ENCODE measurements at places on chromosomes 6 and 20.

- DNase-seq, result no peak
Measured at GRCh38 chr6:32637219-32637880, at the start of gene HLA-DQA1. TSS of gene HLA-DQA1 (plus strand) at chr6:32637406. CDS start at chr6:32637459, 53 bp downstream.

DNA sequence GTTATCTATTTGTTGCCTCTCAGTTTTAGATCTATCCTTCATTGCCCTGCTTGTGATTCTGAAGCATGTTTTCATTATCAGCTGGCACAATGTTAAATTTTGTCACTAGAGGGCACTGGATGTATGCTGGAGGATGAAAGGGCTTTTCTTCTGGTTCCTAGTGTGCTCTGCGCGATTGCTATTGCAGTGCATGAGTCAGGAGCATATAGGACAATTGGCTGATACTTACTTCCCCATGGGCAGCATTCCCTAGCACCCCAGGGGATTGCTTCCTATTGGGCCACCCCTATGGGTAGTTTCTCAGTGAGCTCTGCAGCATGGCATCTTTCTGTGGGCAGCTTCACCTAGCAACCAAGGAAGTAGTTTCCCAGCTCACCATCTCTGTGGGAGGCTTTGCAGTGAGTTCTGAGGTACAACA lies 280.3 kb upstream of the SYNCRIP start:
- no peak for DNase-seq

DNA sequence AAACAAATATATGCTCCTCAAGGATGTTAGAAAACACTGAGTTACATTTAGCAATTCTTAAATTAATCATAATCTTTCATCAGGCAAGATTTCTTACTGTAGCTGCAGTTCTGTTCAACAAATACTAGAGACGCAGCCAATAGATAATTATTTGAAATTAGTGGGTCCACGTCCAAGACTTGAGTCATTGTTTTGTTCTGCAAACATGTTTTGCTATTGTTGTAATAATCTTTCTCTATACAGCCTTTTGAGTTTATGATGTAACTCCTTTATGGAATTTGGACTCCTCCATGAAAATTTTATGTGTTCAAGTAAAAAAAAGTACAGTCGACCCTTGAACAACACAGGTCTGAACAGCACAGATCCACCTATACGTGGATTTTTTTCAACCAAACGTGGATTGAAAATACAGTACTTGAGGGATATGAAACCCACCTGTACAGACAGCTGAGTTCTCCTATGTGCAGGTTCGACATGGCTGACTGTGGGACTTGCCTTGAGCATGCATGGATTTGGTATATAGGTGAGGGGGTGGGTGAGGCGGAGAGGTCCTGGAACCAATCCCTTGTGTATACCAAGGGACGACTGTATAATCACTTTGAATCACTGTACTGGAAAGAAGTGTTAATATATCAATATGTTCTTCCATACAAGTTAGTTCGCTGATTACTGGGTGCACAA lies 41.3 kb upstream of the SLC22A16 start:
- no peak for DNase-seq

- no peak for DNase-seq
Measured at GRCh38 chr6:11386726-11387125, 150.8 kb upstream of the TMEM170B start.

- no peak for DNase-seq
Measured at GRCh38 chr20:48718786-48719578, 108.8 kb downstream of the PREX1 start.

DNA sequence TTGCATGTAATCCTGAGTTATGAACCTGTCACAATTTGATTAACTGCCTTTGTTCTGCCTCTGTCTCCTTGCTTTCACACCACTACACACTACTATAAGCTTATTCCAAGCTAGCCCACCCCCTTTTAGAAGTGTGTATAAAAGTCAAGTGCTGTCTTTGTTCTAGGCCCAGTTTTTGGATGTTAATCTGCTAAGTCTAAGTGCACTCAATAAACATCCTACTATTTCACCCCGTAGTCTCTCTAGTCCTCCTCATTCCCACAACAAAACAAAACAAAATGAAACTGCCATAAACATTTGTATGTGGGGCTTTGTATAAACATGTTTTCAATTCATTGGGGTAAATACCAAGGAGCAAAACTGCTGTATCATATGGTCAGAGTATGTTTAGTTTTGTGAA lies 16.1 kb upstream of the SPACA1 start:
- no peak for DNase-seq

- DNase-seq, result no peak
Measured at GRCh38 chr20:15831201-15831600, 742.0 kb downstream of the KIF16B start.

DNA sequence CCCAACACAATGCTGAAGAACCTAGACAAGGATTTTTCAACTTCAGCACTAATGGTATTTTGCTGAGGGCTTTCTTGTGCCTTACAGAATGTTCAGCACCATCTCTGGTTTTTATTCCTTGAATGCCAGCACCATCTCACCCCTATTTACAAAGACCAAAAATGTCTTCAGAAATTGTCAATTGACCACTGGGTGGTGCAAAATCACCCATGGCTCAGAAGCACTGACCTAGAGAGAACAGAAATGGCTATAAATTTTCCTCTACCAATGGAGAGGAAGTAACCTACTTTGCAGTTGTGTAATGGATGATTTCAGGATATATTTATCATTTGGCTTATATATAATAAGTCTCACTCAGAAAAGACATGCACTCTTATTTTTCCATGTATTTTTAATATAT lies 431.0 kb upstream of the IRAK1BP1 start:
- no peak for DNase-seq

GRCh38 chr20:6708010-6708409 lies 59.5 kb upstream of the BMP2 start:
- DNase-seq, result no peak

DNA sequence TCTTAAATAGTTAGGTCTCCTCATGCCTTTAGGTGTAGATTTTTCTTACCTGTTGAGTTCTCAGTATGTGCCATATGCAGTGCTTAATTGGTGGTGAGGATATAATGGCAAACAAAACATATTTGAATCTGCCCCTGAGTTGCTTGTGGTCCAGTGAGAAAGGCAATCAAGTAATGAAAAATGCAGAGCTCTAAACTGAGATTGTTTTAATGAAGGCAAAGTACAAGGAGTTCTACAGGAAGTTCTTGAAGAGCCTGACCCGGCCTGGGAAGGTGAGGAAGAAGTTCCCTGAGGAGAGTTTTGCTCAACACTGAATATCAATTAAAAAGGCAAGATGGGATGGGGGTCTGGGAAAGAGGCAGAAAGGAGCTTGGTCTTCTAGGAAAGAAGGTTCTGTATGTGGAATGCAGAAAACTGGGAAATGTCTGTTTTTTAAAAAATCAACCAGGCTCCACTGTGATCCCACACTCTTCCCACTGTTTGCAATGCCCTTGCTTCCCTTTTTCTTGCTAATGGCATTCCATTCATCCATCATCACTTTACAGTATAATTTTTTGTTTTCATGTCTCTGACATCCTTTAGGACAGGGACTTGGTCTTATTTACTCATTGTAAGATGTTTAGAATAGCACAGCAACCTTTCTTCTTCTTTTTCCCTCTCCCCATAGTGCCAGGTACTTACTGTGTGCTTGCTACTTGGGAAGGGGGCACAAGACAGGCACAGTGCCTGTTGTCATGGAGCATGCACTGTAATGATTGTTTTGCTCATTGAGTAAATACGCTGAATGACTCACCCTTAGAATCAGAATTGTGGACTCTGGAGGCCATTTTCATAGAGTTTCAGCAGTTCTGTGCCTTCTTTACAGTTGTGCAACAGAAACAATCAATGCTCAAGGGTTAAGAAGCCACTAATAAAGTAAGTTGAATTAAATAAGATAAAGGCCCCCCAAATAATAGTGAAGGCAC lies 64.3 kb downstream of the ANKS1A start:
- DNase-seq, result no peak

- DNase-seq, result no peak
Measured at GRCh38 chr6:57108691-57109090, 18.7 kb downstream of the ZNF451 start.

DNA sequence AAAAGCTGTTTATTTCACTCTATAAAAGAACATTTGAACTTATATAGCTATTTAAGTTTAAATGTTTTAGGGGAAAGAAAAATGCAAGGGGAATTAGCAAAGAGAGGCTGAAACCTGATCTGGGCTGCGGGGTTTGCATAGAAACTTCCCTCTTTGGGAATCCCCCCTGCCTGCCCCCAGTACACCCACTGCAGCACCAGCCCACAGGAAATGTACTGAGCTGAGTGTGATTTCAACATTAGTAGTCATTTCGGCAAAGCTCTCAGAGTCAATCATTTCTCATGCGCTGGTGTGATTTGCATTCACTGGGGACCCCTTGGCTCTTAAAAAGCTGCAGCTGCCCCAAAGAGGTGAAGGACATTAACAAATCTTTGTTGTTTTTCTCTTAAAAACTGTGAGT lies 859.4 kb downstream of the MAFB start:
- no peak for DNase-seq

- no peak for DNase-seq
Measured at GRCh38 chr6:72260489-72260888, 361.4 kb upstream of the KCNQ5 start.

DNA sequence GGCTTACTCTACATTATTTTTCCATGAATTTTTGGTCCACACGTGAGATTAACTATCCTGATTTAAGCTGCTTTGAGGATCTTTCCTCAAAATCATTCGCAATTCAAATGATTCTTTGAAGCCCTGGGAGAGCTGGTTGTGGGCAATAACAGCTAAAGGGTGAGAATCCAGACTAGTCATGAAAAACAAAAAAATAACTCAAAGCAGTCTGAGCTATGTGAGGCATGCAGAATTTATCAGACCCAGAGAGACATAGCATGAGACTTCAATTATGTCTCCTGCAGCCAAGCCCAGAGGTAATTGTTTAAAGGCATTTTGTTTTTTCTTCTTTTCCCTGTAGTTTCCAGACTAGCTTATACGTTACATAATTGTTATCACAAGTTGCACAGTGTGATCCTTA lies 517.3 kb upstream of the PTCHD4 start:
- DNase-seq, result no peak

DNA sequence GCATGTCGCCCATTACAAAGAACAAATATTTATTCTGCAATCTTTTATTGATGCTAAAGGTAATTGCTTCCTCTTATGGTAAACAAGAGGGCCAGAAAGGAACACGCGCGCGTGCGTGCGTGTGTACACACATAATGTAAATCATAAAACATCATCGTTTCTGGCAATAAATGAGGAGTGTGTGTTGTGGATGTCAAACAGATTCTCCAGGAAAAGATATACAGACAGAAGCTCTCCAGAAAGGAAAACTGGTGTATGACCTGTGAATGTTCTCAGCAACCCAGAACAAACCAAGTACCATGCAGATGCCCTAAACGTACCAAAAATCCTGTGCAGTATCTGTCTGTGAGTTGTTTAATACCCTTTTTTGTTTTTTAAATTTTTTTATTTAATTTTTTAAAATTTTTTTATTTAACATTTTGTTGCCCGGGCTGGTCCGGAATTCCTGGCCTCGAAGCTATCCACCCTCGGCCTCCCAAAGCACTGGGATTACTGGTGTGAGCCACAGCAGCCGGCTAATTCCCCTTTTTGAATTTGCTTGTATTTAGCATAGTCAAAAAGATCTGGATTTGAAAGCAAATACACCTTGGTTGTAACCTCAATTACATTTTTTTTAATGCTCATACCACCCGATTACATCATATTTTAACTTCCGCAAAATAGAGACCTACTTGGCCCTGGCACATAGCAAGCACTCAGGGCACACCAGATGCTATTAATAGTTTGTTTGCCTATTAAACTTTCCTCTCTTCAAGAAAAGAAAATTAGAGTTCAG lies 909 bp upstream of the NUDT3 start:
- DNase-seq, result no peak

DNA sequence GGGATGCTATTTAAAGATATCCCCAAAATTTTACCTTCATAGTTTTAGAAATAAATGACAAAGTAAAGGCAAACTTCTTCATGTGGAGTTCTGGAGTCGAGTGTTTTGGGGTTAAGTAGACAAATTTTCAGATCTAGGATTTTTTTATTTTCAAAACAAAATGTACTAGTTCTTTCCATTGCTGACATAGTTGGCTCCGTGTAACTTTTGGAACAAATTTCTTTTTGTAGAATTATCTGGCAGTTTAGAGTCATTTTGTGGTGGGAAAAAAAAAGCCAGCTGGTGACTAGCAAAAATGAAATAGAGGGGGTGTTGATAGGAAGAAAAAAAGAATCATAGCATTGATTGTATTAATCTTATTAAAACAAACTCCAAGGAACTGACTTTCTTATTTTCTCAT lies 131.6 kb upstream of the TCF21 start:
- DNase-seq, result no peak

DNA sequence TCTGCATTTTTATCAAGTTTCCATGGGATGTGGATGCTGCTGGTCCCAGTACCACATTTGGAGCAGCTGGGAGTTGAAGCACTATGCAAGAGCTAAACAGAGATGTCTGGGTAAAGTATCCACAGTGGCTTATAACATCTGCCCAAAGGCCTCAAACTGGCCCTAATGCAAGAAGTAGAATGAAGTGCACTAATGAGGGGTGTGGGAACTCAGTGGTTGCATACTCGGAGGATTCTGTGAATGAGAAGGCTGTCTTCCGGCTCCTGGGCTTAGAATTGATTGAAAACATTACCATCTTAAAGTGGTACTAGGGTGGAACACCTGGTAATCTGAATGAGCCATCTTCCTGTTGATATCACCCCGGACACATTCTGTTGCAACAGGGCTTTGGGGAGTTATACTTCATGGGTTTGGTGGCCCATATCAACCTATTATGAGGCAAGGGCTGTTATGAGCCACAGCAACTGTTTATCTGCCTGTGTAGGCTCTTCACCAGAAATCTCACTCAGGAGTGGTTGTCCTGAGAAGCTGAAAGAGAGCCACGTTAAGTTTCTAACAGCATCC lies 54.7 kb upstream of the SNRPB2 start:
- DNase-seq, result no peak

GRCh38 chr6:163897669-163898068 lies 483.2 kb downstream of the QKI start:
- DNase-seq, result no peak

DNA sequence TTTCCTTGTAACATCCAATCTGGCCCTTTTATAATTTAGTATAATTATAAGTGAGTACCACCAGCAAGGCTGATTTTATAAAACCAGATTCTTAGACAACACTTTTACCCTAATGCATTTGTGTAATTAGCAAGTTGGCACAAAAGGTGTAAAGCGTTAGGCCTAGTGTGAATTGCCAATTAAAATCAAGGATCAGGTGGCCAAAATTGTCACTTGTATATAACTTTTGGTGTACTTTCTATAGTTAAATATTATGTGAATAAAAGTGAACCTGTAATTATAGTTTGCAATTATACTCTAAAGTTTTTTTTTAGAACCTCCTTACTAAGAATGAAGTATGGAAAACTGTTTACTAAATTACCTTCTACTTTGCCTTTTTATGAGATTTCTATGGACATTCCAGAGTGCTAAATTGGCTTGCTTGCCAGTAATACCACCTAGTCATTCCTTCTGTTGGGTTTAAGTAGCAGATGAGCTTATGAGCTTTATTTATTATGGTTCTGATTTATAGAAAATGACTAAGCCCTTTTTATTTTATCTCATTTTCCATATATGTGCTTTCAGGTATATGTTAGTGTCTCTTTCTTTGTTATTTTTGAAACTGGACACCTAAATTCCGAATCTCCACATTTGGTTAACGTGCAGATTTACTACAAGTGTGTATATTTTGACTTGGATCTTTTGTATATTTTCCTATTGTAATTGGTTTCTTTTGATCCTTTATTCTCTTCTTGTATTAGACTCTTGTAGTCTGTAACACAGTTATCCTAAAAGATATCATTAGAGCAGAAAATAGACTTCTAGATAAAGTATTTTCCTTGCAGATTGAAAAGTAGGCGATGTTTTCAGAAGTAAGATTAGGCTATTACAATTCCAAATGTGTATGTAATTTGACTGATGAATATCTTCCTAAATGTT lies 3.9 kb downstream of the STXBP5 start:
- DNase-seq, result no peak

- no peak for DNase-seq
Measured at GRCh38 chr6:123629258-123629941, 7.3 kb downstream of the TRDN start.
